Left ventricle myocardium inferior (tissue), 1 donor: ENCODE measurements at places on chromosomes 4 and X.

DNA sequence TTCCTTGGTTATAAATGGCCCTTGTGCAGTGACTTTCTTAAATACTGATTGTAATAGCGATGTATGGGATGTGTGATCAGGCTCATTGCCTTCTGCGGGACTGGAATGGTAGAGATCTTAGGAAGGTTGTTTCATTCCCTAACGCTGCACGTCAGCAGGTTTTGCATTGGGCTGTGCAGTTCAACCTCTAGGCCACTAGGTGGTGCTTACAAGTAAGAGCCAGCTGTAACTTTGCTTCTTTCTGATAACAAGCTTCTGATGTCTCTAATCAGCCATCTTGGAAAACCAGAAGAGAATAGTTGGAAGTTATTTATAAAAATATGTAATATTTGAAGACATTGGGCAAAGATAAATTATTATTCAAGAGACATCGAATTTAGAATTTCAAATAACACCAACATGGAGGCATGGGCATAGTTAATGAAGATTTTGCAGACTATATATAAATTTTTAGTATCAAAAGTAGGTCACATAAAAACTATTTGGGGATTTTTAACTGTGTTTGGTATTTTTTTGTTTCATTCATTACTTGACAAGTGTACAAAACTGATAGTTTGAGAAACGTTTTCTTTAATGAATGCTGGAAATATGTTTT, 339.7 kb upstream of the PCDH7 start:
- no peak for DNase-seq

- DNase-seq, result no peak
Observed at GRCh38 chr4:93791570-93792195, 36.9 kb upstream of the ATOH1 start.

DNA sequence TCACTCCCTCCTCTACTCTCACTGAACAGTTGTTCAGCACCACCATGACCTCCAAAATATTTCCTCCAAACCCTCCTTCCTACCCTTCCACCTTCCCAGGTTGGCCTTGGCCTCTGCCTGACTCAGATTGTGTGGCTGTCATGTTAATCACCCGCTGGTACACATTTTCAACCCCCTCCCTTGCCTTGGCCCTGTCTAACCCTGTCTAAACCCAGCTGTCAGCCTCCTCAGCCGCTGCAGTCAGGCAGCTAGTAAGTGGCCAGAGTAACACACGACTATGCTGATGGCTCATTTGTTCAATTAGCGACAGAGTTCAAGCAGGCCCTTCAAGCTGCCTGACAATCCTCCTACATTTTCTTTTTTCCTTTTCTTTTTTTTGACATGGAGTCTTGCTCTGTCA, 18.0 kb downstream of the ING2 start:
- no peak for DNase-seq

GRCh38 chr4:47713129-47713834, 124.6 kb downstream of the CORIN start:
- DNase-seq, result no peak

- DNase-seq, result no peak
Observed at GRCh38 chr4:114034189-114034588, 54.7 kb upstream of the ARSJ start.

GRCh38 chr4:149345424-149345823, 470.2 kb downstream of the IQCM start:
- no peak for DNase-seq

GRCh38 chr4:139675651-139676050, 10.0 kb downstream of the MGST2 start:
- DNase-seq, result no peak

GRCh38 chr4:118981171-118981838, 92.7 kb downstream of the SYNPO2 start:
- DNase-seq, result no peak

- DNase-seq, result no peak
Observed at GRCh38 chr4:73725510-73725909, 14.9 kb upstream of the CXCL8 start.

GRCh38 chrX:42531441-42531840, 246.5 kb downstream of the PPP1R2C start:
- no peak for DNase-seq

DNA sequence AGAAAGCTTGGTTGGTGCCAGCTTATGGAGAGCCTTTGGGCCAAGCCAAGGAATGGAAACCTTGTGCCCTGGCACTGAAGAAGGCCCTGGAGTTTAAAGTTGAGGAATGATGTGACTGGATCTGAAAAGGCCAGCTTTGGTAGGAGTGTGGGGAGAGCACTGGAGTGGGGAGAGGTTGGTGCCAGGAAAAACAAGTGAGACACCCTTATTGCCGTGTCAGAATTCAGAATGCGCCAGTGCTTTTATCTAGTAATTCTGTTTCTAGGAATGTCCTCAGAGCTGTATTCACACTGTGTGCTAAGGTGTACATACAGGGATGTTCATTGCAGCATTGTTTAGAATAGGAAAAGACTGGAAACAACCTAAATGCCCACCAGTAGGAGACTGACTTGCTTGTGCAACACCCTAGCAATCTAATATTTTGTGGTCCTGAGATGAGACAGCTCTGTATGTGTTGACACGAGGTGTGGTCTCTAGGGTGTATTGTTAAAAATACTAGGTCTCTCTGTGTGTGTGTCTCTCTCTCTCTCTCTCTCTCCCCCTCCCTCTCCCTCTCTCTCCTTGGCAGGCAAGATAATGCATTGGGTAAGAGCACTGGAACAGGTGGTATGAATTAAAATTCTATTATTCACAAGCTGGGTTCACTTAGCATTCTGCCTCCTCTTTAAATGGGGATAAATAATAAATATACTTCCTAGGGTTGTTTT, 107.8 kb downstream of the GATB start:
- no peak for DNase-seq

- no peak for DNase-seq
Observed at GRCh38 chr4:2647403-2648158, 108.6 kb downstream of the TNIP2 start.

- DNase-seq, result no peak
Observed at GRCh38 chr4:98245226-98245625, 16.0 kb upstream of the RAP1GDS1 start.

- DNase-seq, result no peak
Observed at GRCh38 chr4:79623021-79623870, 215.2 kb upstream of the GK2 start.
